Stimulated activated CD8-positive, alpha-beta memory T cell treated with anti-CD3 and anti-CD28 coated beads, Interleukin-7, amount 100 ng/mL, for 24 hours (primary cell): ENCODE measurements at places on chromosomes 12 and 14.

DNA sequence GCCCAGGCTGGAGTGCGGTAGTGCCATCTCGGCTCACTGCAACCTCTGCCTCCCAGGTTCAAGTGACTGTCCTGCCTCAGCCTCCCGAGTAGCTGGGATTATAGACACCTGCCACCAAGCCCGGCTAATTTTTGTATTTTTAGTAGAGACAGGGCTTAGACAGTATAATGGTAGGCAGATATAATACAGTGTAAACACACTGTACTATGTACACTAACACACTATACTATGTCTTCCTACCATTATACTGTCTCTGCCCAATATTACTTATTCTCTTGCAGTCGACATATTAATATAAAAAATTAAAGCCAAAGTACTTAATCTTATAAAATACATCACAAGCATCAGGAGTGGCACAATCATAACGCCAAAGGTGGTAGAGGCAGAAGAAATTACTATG is 15.0 kb downstream of the DTD2 start:
- DNase-seq = no peak

DNA sequence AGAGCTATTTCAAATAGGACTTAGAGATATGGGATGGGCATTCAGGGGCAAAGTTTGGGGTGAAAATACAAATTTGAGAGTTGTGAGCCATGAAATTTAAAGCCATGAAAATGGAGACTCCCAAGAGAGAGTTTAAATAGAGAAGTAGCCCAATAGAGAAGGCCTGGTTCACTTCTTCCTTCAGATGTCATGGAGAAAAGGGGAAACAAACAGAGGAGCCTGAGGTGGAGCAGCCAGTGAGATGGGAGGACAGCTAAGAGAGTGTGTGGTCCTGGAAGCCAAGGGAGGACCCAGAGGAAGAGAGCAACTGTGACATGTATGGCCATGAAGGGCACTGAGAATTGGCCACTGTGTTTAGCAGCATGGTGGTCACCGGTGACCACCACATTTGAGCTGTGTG is 12.3 kb upstream of the DYNLL1 start:
- DNase-seq = no peak

- no peak for DNase-seq
Measured at GRCh38 chr12:50614167-50614759, 109.5 kb downstream of the DIP2B start.

DNA sequence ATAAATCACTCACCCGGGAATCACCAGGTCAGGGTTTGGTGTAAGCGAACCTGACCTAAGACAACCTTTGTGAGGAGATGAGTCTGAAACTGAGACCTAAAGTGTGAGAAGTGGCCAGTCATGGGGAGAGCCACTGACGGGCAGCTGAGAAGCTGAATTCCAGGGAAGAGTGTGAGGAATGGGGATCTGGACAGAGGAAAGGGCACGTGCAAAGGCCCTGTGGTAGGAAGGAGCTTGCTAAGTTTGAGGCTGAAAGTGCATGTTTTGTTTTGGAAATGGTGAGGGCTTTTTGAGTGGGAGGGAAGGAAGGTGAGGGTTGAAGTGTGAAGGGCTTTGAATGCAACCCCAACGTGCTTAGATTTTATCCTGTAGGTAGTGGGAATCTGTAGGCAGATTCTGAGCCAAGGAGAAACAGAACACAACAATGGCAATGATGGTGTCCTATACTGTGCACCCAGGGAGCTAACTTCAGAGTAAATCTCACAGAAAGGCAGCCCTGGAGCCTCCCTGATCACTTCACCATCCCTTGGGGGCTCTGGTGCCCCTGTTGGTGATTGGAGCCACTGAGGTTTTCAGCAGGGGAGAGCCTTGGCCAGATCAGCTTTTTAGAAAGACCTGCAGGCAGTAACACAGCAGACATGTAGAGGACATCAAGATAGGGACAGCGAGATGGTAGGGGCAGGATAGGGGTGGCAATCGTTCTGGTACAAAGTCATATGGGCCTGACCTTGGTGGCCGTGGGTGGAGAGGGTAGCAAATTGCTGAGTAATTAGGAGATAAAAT is 37.5 kb upstream of the CHGA start:
- no peak for DNase-seq

DNA sequence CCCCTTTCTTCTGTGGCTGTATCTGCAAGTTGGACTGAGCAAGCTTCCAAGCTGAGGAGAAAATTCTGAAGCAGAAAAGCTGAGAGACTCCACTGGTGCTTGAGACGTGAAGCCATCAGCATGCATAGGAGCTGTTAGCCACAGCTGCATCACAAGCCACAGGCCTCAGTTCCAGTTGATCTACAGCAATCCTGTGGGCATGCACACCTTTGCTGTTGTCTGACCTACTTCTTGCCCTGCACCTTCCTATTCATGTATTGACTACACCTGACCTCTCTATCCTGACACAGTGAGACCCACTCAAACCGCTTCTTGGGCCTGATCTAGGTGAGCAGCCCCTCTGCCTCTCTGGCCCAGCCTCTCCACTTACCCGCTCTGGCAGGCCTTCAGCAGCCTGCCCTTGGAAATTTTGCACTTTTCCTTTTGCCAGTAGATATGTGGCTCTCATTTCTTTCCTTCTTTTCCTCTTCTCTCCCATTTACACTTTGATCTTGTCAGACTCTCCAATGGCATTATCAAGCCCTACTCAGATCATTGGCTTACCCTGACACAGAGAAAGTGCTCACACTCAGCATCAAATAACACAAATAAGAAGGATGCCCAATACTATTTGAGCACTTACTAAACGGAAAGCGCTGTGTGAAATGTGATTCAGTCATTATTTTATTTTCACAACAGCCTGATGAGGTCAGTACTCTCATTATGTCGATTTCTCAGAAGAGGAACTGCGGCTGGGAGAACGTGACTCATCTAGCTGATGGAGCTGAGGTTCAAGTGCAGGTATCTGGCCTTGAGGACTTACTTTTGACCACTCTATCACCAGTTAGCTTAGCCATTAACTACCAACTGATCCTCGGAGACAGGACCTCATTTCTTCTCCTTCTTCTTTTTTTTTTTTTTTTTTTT is 21.9 kb upstream of the PTGR2 start:
- no peak for DNase-seq

DNA sequence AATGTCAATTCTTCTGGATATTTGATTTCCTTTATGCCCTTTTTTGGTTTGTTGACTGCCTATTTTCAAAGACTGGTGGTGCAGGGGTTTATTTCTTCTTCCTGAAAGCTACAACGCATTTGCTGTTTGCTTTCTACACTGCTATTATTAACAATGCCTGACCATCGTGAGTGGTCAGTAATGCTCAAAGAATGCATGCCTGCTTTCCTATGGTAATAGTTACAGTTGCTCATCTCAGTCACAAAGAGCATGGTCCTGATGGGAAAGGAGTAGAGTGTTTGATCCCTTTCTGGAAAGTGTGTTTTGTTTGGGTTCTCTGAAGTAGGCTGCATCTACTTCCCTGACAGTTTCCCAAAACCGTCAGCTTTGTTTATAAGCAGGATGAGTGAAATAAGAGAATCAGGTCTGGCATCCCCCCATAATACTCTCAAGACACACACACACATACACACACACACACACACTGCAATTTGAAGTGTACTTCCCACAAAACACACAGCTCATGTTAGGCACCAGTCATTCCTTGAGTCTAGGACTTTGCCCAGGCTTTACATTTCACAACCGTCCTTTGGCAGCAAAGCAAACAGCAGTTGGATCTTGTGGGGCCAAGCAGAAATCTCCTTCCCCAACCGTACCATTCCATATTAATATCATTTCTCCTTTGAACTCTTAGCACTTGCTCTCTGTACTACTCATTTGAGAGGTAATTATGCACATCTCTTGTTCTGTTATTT is 56.6 kb downstream of the SUDS3 start:
- DNase-seq = no peak

DNA sequence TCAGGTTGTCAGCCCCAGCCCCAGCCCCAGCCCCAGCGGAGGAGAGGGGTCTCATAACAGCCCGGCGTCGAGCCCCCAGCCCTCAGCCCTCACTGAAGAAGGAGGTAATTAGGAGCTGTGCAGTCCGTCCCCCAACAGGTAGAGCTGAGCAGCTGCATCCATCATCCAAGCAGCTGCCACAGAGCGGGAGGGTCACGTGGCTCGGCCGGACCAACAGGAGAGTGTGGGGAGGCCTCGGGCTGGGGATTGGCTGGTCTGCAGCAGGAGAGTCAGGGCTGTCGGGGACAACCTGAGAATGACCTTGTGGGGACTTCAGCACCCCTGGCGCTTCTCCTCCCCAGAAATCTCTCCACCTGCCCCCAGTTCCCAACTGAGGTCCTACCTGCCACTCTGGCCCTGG is 29.6 kb downstream of the SMUG1 start:
- no peak for DNase-seq

- no peak for DNase-seq
Measured at GRCh38 chr12:62516927-62517326, 50.3 kb downstream of the MON2 start.

GRCh38 chr14:64707661-64708060 is 3.4 kb downstream of the PLEKHG3 start:
- no peak for DNase-seq

- no peak for DNase-seq
Measured at GRCh38 chr12:68462803-68463202, 130.6 kb upstream of the MDM1 start.

- no peak for DNase-seq
Measured at GRCh38 chr12:31263661-31264060, 62.3 kb downstream of the SINHCAF start.

DNA sequence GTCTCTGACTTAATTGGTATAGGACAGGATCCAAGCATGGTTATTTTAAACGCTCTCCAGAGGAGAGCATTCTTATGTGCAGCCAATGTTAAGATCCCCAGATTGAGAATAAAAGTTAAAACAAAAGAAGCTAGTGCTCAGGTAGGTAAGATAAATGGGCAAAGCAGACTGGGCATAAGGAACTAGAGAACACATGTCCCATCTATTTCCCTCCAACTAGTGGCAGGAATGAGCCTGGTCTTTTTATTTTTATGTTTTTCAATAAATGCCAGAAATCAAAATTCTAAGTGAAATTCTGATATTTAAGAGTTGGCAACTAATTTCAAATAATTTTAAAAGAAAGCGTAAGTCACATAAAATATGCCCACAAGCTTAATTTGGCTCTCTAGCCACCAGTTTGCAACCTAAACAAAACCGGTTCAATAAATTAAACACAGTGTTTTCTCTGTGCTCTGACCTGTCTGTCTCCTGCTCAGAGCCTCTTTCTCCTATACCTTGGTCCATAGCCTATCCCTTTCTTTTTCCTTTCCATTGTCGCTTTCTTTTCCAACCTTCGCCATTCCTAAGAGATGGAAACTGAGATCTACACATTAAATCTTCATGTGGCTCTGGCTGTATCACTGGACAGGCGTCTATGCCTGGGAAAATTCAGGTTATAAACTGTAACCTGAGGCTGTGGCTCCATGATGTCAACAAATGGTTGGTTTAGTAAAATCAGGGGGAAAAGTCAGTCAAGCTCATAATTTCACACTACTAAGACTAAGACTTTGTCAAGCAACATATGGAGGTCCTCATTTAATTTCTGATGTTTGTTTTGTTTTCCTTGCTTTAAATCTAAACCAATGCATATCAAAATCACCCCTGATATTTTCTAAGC is 5.5 kb downstream of the SLC38A1 start:
- no peak for DNase-seq

- no peak for DNase-seq
Measured at GRCh38 chr12:89072294-89073026, 279.8 kb downstream of the DUSP6 start.

- DNase-seq = no peak
Measured at GRCh38 chr14:90489916-90490719, 93.3 kb downstream of the CALM1 start.

DNA sequence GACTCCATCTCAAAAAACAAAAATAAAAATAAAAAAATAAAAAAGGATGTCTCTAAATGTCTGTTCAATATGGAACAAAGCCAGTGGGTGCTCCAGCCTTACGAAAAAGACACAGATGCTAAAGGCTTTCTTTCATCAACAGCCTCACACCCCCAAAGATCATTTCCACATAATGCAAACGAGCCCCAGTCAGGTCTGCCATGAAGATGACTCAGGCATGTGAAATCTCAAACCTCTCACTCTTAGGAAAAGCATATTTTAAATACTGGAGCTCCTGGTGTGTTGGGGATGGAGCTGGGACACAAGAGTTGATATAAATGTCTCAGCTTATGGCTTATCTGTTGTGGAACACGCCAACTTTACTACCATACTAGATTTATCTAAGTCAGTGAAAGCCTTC is 49.9 kb upstream of the PLXNC1 start:
- no peak for DNase-seq

DNA sequence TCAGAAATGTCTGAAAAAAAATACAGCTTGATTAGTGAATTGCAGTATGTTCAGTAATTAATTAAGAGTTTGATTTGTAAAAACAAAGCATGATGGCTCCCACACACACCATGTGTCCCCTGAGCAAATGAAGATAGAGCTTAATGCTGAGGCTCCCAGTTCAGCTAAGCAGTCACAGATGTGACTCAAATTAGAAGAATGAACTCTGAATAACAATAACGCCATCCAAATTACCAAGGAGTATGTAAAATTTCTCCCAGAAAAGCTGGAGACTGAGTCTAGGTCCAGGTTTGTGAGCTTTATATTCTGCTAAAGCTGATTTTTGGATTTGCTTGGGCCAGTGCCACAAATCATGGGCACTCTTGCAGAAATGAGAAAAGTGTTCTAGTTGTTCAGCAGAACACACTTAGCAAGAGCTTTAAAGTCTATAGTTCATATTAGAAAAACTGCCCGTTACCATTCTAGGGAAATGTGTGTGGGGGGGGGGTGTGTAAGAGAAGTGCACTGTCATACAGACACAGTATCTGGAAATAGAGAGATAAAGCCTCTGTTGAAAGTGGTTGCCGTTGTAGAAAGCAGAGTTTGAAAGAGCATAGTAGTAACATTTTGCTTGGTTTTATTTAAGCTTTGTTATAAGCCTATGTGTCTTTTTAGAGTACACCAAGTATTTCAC is 253.1 kb downstream of the BCAT1 start:
- DNase-seq = no peak

DNA sequence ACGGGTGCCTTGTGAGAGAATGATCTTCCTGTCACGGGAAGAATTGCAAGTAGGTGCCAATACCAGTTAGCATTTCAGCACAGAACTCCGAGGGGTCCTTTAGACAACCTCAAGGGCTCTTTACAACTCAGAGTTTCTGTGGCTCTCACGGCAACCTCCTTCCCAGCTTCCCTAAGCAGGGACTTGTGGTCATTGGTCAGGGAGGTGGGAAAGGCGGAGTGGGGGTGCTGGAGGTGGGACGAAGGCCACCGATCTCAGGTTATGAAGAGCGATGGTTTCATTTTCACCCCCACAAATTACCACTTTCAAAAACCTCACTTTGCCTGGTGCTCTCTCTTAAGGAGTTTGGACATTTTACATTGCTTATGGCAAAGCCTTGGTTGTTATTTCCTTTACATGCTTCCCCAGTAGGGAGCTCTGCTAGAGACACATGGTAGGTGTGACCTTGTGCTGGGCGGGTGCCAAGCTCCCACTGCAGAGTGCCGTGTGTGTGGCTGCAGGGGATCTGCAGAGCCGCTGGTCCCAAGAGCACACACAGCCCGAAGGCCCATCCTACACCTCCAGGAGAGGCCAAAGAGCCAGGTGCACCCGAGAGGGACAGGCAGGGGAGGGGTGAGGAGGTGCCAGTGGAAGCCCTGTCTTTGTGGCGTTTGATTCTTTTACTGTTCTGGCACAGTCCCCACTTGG is 21.4 kb downstream of the BCL2L14 start:
- DNase-seq = no peak

- DNase-seq = no peak
Measured at GRCh38 chr14:105502446-105503295, 11.6 kb downstream of the TEDC1 start.
